Aortic smooth muscle cell (primary cell): ENCODE measurements at places on chromosomes 5 and 9. TPM values are rescaled to one million over a fixed set of nuclear protein-coding genes. Genes with fewer than 3 reads are reported as not detected.

Gene PCDHA9
- total RNA-seq, result under 0.01 and 0.06 TPM in 2 replicates

Gene AJM1
- total RNA-seq, result 1.1 TPM in 2 replicates

Gene OR1L8
- 0.12 and 0.13 TPM in 2 replicates for total RNA-seq

Gene TOR1B
- total RNA-seq, result 21.8 and 28.7 TPM in 2 replicates

Gene SLC4A9
- total RNA-seq, result not detected in 2 replicates

Gene IQGAP2
- 1.6 and 2.2 TPM in 2 replicates for total RNA-seq

Gene G3BP1
- 151 and 166 TPM in 2 replicates for total RNA-seq

Gene FAM151B
- 8.5 and 9.8 TPM in 2 replicates for total RNA-seq

Gene MSX2
- total RNA-seq, result 0.50 and 1.2 TPM in 2 replicates

Gene MOB3B
- under 0.01 and 0.06 TPM in 2 replicates for total RNA-seq

Gene CBY3
- 0.12 TPM in 1 of 2 replicates, not detected in the other for total RNA-seq

Gene STPG3
- total RNA-seq, result not detected in 2 replicates

Gene PTGES
- total RNA-seq, result 1.9 and 4.4 TPM in 2 replicates

Gene TENT4A
- 11.8 and 12.3 TPM in 2 replicates for total RNA-seq

Gene UHRF2
- 129 and 178 TPM in 2 replicates for total RNA-seq

Gene CCL21
- total RNA-seq, result not detected in 2 replicates

Gene TMEM174
- total RNA-seq, result not detected in 2 replicates

Gene ZNF879
- total RNA-seq, result 4.6 and 5.0 TPM in 2 replicates

Gene SVEP1
- 3.5 and 4.4 TPM in 2 replicates for total RNA-seq

Gene IL4
- not detected in 2 replicates for total RNA-seq

Gene ENTREP1
- 0.13 and 0.25 TPM in 2 replicates for total RNA-seq

Gene TCF7
- 1.2 and 2.8 TPM in 2 replicates for total RNA-seq

Gene NIPAL4
- total RNA-seq, result not detected in 2 replicates

Gene GAS1
- total RNA-seq, result 5.5 and 5.7 TPM in 2 replicates

Gene POU5F2
- 0.53 and 0.99 TPM in 2 replicates for total RNA-seq

Gene CEMIP2
- 60.1 and 76.2 TPM in 2 replicates for total RNA-seq

Gene LCN6
- not detected in 2 replicates for total RNA-seq

Gene LHX3
- not detected in 2 replicates for total RNA-seq

Gene FAT2
- total RNA-seq, result under 0.01 and 0.13 TPM in 2 replicates

Gene SUSD3
- 0.26 TPM in 1 of 2 replicates, not detected in the other for total RNA-seq

Gene SH3TC2
- total RNA-seq, result 9.5 and 10.8 TPM in 2 replicates

Gene LCP2
- not detected in 2 replicates for total RNA-seq

Gene PLCXD3
- 0.53 and 1.9 TPM in 2 replicates for total RNA-seq

Gene DMRTA1
- total RNA-seq, result under 0.01 and 0.06 TPM in 2 replicates

Gene C5orf58
- total RNA-seq, result 0.26 TPM in 1 of 2 replicates, not detected in the other

Gene NTRK2
- 0.26 and 0.62 TPM in 2 replicates for total RNA-seq

Gene CENPK
- 14.9 and 15.2 TPM in 2 replicates for total RNA-seq

Gene CATSPER3
- total RNA-seq, result 0.13 and 0.25 TPM in 2 replicates

Gene OBP2B
- total RNA-seq, result not detected in 2 replicates

Gene BARHL1
- total RNA-seq, result not detected in 2 replicates

Gene RAI14
- total RNA-seq, result 80.5 and 89.8 TPM in 2 replicates

Gene APBA1
- total RNA-seq, result 11.8 and 15.2 TPM in 2 replicates

Gene DNAJB5
- total RNA-seq, result 11.2 and 11.6 TPM in 2 replicates
